HS-5 (cell line): ENCODE measurements at places on chromosomes 11 and 22.

GRCh38 chr11:8384199-8384821 is 120.6 kb upstream of the LMO1 start:
- DNase-seq, result no peak

DNA sequence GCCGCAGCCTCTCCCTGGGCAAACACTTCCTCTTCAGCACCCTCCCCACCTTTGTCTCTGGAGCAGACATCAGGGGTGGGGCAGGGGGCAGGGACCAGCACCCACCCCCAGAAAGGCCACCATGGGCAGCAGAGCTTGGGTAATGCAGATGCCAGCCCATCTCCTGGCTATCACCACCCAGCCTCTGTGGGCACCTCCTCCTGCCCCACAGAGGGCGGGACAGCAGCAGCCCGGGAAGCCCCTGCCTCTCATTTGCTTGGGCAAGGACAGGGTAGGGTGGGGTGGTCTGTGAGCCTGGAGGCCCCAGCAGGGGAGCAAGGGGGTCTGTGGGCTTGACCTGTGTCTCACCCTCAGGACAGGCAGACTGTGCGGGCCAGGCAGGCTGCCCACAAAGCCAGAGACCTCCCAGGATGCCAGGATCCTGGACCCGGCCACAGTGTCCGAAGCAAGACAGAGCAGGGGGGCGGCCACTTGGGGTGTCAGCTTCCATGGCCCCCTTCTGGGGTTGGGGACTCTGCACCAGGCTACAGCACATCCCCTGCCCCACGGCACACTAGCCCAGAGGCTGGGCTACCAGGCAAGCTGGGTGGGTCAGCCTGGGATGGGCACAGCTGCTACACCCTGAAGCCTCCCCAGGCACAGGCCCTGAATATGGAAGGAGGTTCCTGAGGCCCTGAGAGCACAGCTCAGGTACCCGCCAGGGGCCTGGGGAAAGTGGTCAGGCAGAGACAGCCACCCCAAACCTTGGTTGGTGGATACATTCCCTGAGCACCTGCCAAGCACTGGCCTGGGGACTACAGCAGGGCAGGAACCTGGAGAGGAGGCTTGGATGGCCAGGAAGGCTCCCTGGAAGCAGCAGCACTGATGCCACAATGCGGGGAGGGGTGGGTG is 4.5 kb downstream of the RNH1 start:
- no peak for DNase-seq

- DNase-seq, result no peak
Observed at GRCh38 chr11:20964985-20965384, 295.6 kb downstream of the NELL1 start.

- DNase-seq, result no peak
Observed at GRCh38 chr22:46287873-46288751, 8.6 kb upstream of the GTSE1 start.

GRCh38 chr22:24752088-24752623 is 22.4 kb downstream of the PIWIL3 start:
- no peak for DNase-seq

DNA sequence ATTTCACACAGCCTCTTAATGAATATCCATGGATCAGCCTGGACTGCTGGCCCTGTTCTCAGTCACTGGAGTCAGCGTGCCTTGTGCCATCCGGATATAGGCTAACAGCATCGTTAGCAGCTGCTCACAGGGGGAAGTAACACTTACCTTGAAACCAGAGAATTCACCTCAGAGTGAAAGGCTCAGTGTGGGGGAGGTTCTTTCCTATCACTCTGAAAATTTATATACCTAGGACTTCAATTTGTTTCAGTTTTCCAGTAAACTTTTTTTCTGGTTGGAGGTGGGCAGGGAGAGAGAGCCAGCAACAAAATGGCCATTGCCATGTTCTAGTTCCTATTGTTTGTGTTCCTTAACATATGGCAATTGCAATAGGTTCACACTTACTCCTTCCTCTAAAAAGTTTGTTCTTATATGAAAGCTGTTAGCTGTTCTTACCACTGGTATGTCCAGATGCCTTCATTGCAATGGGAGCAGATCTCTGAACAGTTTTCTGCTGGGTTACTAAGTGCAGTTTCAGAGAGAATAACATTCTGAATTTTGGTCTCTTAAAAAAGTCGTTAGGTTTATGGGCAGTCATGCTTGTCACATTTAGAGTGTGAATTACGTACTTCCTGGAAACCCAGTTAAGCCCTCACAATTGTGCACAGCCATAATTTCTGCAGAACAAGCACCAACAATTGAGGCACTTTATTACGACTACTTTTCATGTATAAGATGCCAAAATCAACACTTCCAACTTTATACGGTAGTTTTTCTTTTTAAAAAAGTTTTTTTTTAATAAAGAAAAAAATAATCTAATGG is 247.6 kb downstream of the CADM1 start:
- DNase-seq, result no peak

- DNase-seq, result peak; percentile 55
Observed at GRCh38 chr11:15800111-15800800, 556.1 kb downstream of the SOX6 start.

GRCh38 chr11:118916842-118917388 is 8.8 kb downstream of the BCL9L start:
- DNase-seq, result no peak

DNA sequence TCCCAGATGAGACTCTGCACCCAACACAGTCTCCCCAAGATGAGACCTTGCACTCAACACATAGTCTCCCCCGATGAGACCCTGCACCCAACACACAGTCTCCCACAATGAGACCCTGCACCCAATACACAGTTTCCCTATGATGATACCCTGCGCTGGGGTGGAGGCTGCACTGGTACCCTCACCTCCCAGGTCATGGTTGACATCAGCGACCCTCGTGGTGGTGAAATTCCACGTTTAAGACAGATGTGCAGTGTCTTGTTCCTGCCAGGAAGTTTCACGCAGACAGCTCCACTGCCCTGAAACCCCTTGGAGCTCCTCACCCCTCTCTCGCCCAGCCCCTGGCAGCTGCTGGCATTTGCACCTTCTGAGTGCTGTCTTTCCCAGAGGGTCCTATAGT is 9.5 kb downstream of the MUC5AC start:
- no peak for DNase-seq

- DNase-seq, result no peak
Observed at GRCh38 chr11:5796541-5796940, 5.5 kb upstream of the OR52N1 start.

- DNase-seq, result no peak
Observed at GRCh38 chr11:119580081-119580480, 148.9 kb downstream of the NECTIN1 start.

DNA sequence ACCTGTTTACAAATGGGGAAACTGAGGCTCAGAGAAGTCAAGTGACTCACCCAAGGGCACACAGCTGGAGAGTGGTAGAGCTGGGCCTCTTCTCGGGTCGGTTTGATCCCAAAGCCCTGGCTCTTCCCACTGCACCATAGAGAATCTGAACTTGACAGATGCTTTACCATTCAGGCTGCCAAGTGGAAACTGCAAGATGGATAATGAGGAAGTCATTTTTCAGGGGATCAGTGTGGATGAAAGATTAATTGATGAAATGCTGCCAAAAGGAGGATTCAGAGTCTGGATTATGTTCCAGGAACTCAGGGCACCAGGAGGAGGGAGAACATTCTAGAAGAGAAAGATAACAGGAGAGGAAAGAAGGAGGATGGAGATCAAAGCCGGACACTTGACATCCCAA is 185.9 kb upstream of the ZBED5 start:
- DNase-seq, result no peak

- DNase-seq, result no peak
Observed at GRCh38 chr11:102097186-102097585, 13.1 kb upstream of the YAP1 start.

DNA sequence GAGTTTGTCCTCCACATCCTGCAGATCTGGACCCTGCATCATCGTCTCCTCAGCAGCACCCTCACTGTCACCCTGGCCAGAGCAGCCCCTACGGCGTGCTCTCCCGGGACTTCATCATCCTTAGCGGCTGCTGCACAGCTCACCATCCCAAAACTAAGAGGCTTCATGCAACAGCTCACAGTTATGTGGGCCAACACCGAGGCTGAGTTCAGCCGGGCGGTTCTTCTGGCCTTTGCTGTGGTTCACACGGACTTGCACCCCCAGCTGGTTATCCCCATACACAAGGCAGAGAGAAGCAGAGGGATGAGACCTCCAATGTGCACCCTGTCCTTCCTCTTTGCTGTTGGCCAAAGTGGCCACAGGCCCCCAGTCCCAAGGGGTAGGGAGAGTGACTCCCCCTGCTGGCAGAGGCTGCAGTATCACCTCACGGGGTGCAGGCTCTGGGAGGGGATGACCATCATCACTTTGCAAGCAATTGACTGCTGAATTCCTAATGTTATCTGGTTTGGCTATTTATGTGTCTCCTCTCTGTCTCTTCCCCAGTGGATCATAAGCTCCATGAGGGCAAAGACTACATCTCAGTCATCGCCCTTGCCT is 276.8 kb downstream of the BRD1 start:
- no peak for DNase-seq

- DNase-seq, result no peak
Observed at GRCh38 chr11:70650075-70650909, 252.0 kb downstream of the CTTN start.

- DNase-seq, result no peak
Observed at GRCh38 chr11:2375964-2376551, 1.1 kb upstream of the CD81 start.

DNA sequence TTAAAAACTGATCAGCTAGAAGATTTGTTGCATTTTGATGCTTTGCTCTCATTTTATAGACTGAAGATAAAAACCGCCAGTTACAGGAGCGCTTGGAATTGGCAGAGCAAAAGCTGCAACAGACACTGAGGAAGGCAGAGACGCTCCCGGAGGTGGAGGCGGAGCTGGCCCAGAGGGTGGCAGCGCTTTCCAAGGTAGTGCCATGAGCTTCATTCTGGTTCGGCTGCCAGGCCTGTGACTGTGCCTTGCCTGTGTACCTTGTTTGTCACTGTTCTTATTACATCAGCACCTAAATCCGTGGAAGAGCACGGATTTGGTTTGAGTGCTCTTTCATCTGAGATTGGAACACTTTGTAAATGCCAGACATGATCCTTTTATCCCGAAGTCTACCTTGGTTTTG is 61.4 kb downstream of the PPFIA1 start:
- DNase-seq, result no peak

DNA sequence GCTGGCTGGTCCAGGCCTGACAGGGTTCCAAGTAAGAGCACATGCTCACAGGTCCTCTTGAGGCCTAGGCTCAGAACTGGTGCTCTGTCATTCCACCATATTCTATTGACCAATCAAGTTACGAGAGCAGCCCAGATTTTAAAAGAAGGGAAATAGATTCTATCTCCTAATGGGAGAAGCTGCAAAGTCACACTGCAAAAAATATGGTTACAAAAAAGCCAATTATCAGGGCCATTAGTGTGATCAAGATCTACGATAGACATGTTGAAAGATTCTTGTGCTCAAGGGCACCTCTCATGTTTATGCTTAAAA is 96.1 kb downstream of the CD44 start:
- DNase-seq, result no peak

DNA sequence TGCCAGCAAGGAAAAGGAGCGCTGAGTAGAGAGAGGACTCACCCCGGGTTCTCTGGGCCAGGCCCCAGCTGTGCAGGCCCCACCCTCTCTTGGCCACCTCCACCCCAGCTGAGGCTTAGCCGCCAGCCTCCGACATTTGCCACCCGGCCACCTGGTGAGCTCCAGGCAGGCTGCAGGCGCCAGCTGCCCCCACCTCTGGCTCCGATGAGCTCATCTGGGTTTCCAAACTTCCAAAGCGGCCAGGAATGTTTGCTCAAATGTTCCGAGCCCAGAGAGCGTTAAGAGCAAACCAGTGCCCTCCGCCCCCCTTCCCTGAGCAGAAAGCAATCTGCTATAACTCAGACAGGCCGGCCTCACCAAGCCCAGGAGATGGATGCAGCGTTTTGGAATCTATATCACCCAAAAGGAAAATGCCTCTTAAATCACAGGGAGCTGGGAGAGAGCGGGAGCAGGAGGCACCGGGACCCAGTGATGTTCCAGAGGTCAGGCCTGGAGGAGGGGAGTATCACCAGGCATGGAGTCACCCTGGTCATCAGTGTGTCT is 9.1 kb upstream of the MN1 start:
- no peak for DNase-seq
